CD14-positive monocyte (primary cell): ENCODE measurements at places on chromosomes 12 and 14. TPM values are rescaled to one million over a fixed set of nuclear protein-coding genes. Genes with fewer than 3 reads are reported as not detected.

The VRK1 gene
- polyA plus RNA-seq = 2.6 and 5.5 TPM in 2 replicates

GRCh38 chr12:22538311-22538710 is 6.0 kb downstream of the C2CD5 start:
- H3K27me3 ChIP-seq = no peaks in the 10 kb centered on the region
- H3K36me3 ChIP-seq = peaks cover 6% of the 10 kb centered on the region
- no peak overlapping the region for H3K27ac ChIP-seq
- DNase-seq = no peak
- peaks cover 52% of the 10 kb centered on the region for H3K4me1 ChIP-seq
- H3K4me3 ChIP-seq = no peak overlapping the region

GRCh38 chr12:21751517-21751916 is 23.0 kb downstream of the KCNJ8 start:
- no peaks in the 10 kb centered on the region for H3K36me3 ChIP-seq
- H3K4me3 ChIP-seq = no peak overlapping the region
- no peaks in the 10 kb centered on the region for H3K4me1 ChIP-seq

The PAH gene
- polyA plus RNA-seq = not detected

The GPRC5A gene
- polyA plus RNA-seq = 0.04 and 0.43 TPM in 2 replicates

GRCh38 chr12:91630083-91630482 is 447.5 kb upstream of the DCN start:
- H3K36me3 ChIP-seq = no peaks in the 10 kb centered on the region
- no peaks in the 10 kb centered on the region for H3K4me1 ChIP-seq
- no peak overlapping the region for H3K27ac ChIP-seq
- no peak overlapping the region for H3K4me3 ChIP-seq
- no peaks in the 10 kb centered on the region for H3K27me3 ChIP-seq

DNA sequence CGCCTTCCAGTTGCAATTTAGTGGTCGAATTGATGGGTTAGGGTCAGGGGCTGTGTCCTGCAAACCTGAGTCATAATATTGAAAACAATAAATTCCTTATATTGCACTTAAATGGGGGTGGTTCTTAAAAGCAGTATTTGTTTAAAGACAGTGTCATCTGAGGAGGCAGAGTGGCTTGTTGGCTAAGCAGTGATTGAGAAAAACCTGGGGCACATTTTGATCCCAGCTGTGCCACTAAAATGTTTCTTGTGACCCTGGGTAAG is 48.4 kb downstream of the FBXW8 start:
- peaks cover 7% of the 10 kb centered on the region for H3K4me1 ChIP-seq
- H3K27me3 ChIP-seq = no peaks in the 10 kb centered on the region
- H3K27ac ChIP-seq = no peak overlapping the region

DNA sequence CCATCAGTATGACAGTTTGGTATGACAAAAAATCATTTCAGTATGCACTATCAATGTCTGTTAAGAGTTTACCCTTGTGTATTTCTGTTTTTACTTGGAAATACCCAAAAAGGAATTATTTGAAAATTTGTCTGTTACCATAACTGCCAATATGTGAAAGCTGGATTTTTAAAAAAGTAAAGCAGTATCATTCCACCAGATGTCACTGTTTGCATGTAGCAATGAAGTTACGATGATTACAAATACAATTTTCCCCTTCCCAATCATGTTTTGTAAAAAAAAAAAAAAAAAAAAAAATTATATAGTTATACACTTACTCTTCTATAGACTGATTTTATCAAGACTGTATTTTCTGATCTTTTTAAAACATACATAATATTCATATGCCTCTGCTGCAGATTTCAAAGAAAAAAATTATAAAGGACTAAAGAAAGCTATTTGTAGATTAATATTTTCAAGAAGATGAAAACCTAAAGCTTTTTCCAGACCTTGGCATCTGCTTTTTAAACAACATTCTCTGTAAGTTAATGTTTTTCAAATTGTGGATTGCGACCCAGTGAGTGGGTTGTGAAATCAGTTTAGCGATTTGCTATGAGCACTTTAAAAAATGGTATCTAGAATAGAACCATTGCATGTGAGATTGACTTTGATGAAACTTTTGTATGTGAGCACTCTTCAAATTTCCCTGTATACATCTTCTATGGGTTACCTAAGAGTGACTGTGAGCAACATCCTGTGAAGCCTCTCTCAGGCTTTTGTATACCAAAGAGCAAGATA is 114.2 kb downstream of the TTC6 start:
- H3K27ac ChIP-seq = no peak overlapping the region
- no peaks in the 10 kb centered on the region for H3K36me3 ChIP-seq
- DNase-seq = no peak
- H3K27me3 ChIP-seq = no peaks in the 10 kb centered on the region
- H3K4me3 ChIP-seq = no peak overlapping the region
- H3K4me1 ChIP-seq = no peaks in the 10 kb centered on the region

- DNase-seq = peak; percentile 43
- H3K27me3 ChIP-seq = no peaks in the 10 kb centered on the region
- peaks cover 56% of the 10 kb centered on the region for H3K4me1 ChIP-seq
- no peaks in the 10 kb centered on the region for H3K36me3 ChIP-seq
- no peak overlapping the region for H3K4me3 ChIP-seq
Measured at GRCh38 chr14:23828616-23829015, 125.0 kb upstream of the DHRS4 start.

The CCDC177 gene
- not detected for polyA plus RNA-seq

The MSI1 gene
- not detected for polyA plus RNA-seq

- H3K27me3 ChIP-seq = no peaks in the 10 kb centered on the region
- no peaks in the 10 kb centered on the region for H3K36me3 ChIP-seq
- no peak overlapping the region for H3K27ac ChIP-seq
- DNase-seq = no peak
Measured at GRCh38 chr14:74548881-74549280, 55.3 kb downstream of the ISCA2 start.

DNA sequence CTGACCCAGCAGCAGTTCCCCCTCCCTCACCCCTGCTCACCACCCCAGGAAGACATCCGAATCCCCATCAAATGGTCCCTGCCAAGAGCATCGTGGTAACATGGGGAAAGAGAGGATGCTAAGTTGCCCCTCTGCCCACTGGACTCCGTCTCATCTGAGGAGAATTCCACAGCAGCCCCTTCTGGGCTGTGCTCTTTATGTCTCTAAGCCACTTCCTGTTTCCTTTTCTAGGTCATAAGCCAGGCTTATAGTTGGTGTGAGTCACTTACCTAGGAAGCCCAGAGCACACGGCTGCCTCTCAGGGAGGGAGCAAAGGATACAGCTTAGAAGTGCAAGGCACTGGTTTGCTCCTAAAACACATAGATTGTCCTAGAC is 76.0 kb downstream of the VCPKMT start:
- H3K4me3 ChIP-seq = no peak overlapping the region
- peak; percentile 92 for DNase-seq
- H3K4me1 ChIP-seq = peaks cover 65% of the 10 kb centered on the region
- H3K36me3 ChIP-seq = no peaks in the 10 kb centered on the region
- no peaks in the 10 kb centered on the region for H3K27me3 ChIP-seq

The CPSF6 gene
- 35.4 TPM for polyA plus RNA-seq

DNA sequence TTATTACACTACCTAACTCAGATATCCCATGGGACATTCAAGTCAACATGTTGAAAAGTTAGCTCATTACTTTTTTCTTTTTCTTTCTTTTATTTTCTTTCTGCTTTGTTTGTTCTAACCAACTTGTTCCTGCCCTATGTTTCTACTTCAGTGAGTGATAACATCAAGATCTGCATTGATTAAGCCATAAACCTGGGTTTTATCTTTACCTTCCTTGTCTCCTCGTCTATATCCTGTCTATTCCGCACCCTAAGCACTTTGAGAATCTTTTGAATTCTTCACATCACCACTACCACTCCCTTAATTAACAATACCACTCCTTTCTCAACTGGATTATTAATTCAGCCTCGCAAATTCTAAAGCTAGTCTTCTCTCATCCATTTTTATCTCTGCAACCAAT is 81.9 kb upstream of the AVPR1A start:
- H3K4me1 ChIP-seq = no peaks in the 10 kb centered on the region
- no peaks in the 10 kb centered on the region for H3K36me3 ChIP-seq
- no peak overlapping the region for H3K4me3 ChIP-seq
- no peak overlapping the region for H3K27ac ChIP-seq

DNA sequence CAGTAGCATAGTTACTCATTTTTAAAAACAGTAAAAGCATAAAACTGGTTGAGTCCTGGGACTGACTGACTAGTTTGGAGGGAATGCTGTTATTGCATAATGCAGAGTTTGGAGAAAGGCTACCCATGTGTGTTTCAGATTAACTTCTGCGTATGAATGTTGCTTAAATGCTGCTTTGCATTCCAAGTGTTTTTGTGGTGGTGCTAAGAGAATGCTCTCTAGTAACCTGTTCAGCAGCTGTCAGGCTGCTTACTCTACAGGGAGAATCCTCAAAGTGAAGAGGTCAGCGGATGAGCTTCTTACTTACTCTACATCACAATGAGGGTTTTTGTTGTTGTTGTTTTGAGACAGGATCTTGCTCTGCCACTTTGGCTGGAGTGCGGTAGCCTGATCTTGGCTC is 4.3 kb downstream of the DLST start:
- DNase-seq = no peak
- no peak overlapping the region for H3K27ac ChIP-seq
- H3K4me3 ChIP-seq = no peak overlapping the region
- H3K27me3 ChIP-seq = no peaks in the 10 kb centered on the region
- H3K4me1 ChIP-seq = peaks cover 20% of the 10 kb centered on the region

DNA sequence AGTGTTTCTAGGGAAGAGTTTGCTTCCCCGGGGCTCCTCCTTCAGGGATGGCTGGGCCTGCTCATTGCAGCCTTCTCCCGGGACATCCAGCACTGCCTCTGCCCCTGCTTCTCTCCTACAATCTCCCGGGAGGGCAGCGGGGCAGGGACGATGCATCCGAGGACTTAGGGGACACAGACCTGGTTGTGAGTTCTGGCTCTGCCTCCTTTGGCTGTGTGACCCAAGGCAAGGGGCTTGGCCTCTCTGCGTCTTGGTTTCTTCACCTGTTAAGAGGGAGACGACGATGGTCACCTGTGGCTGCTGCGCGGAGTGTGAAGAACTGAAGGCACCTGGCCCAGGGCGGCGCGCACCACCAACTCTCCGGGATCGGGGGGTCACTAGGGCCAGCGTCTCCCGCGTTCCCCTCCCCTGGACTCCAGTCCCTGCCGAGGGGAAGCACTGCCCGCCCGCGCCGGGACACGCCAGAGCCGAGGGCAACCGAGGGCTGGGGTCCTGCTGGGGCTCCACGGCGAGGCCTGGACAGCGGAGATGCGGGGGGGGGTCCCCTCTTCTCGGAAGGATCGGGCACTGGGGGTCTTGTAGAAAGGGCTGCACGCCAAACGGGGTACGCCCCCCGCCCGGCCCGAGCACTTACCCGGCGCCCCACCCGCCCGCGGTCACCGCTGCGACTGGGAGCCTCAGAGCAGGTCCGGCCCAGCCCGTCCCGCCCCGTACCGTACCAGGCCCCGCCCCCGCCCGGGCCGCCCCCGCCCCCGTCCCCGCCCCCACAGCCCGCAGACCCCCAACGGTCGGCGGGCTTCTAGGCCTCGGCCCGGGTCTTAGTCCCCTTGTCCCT is at the start of gene HVCN1:
Gene HVCN1, minus strand, starts transcription at position 670 of the 835 bp plus-strand sequence. CDS start 5,870 bp downstream, outside the sequence.
- H3K27me3 ChIP-seq = no peaks in the 10 kb centered on the region
- peak within 1 kb of the TSS; percentile 63 for H3K4me3 ChIP-seq
- H3K4me1 ChIP-seq = peaks cover 81% of the 10 kb centered on the region
- peak within 1 kb of the TSS; percentile 90 for H3K27ac ChIP-seq
- H3K36me3 ChIP-seq = peaks cover 33% of the 10 kb centered on the region

The CHGA gene
- not detected in 2 replicates for polyA plus RNA-seq

- no peak overlapping the region for H3K4me3 ChIP-seq
- no peak overlapping the region for H3K27ac ChIP-seq
- no peaks in the 10 kb centered on the region for H3K4me1 ChIP-seq
Measured at GRCh38 chr12:129532707-129533499, 370.9 kb downstream of the TMEM132D start.

The C2CD5 gene
- 13.0 TPM for polyA plus RNA-seq

DNA sequence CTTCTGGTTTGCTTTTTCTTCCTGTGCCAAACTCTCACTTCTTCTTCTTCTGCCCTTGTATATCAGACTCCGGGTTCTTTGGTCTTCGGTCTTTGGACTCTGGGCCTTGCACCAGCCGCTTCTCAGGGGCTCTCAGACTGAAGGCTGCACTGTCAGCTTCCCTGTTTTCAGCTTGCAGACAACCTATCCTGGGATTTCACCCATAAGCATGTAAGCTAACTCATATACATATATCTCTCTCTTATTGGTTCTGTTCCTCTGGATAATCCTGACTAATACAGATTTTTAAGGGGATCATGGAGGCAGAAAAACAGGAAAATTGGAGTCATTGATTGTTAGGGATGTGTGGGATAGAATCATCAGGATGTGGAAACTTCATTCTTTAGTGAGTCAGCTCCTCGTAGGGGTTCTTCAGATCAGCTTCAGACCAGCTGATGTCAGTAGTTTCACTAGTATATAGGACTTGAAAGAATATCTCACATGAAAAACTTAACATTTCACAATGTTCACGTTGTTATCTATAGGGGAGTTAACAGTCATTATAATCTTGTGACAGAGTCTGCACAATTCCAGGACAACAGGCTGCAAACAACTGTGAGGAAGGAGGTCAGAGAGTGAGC is 102.9 kb downstream of the RASSF9 start:
- H3K4me3 ChIP-seq = no peak overlapping the region
- H3K27ac ChIP-seq = no peak overlapping the region
- DNase-seq = no peak
- no peaks in the 10 kb centered on the region for H3K27me3 ChIP-seq
- no peaks in the 10 kb centered on the region for H3K4me1 ChIP-seq
- H3K36me3 ChIP-seq = no peaks in the 10 kb centered on the region

The KRT75 gene
- not detected for polyA plus RNA-seq

DNA sequence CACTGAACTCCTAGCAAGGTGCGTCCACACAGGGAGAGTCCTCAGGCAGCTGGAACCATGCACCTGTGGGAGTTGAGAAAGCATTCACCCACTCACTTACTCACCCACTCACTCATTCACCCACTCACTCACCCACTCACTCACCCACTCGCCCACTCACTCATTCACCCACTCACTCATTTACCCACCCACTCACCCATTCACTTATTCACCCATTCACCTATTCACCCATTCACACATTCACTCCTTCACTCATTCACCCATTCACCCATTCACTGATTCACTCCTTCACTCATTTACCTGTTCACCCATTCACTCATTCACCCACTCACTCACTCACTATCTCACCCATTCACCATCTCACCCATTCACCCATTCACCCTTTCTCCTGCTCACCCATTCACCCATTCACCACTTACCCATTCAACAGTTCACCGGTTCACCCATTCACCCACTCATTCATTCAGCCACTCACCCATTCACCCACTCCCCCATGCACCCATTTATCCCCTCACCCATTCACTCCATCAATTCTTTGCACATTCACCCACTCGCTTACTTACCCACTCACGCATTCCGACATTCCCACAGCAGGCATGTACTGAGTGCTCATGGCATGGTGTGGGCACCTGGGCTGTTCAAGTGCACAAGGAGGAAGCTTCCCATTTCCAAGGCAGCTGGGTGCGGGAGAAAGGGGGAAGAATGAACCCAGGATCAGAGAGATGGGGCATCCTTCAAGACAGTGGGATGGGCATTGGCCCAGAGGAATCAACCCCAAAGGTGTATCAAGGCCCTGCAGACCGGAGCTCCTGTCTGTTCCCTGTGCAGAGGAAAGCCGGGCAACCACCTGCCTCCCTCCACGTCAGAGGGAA is 135.2 kb upstream of the C14orf180 start:
- H3K27me3 ChIP-seq = no peaks in the 10 kb centered on the region
- H3K4me1 ChIP-seq = no peaks in the 10 kb centered on the region
- DNase-seq = no peak
- no peak overlapping the region for H3K27ac ChIP-seq
- no peak overlapping the region for H3K4me3 ChIP-seq
- no peaks in the 10 kb centered on the region for H3K36me3 ChIP-seq

The SLC17A8 gene
- not detected for polyA plus RNA-seq
